Activated T-cell treated with anti-CD3 and anti-CD28 coated beads for 1 hour (primary cell): ENCODE measurements at places on chromosomes 1 and 21.

GRCh38 chr1:11838349-11839272, 9.0 kb downstream of the NPPA start:
- peak; percentile 65 for DNase-seq

GRCh38 chr1:219317762-219318353, 144.2 kb downstream of the LYPLAL1 start:
- no peak for DNase-seq

DNA sequence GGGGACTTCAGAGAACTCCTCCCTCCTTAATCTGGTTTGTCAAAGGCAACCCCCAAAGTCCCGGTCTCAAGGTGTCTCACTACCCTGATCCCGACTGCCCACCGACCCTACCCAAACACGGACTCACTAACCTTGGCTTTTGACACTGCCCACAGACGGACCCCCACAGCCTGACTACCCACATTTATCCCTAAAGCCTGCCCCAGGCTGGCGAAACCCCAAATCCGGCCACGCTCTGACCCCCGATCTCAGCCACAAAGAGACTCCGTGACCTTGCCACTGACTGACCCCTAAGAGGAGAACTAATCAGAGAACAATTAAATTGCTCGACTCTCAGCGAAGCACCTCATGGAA, 5.2 kb downstream of the ID3 start:
- no peak for DNase-seq

DNA sequence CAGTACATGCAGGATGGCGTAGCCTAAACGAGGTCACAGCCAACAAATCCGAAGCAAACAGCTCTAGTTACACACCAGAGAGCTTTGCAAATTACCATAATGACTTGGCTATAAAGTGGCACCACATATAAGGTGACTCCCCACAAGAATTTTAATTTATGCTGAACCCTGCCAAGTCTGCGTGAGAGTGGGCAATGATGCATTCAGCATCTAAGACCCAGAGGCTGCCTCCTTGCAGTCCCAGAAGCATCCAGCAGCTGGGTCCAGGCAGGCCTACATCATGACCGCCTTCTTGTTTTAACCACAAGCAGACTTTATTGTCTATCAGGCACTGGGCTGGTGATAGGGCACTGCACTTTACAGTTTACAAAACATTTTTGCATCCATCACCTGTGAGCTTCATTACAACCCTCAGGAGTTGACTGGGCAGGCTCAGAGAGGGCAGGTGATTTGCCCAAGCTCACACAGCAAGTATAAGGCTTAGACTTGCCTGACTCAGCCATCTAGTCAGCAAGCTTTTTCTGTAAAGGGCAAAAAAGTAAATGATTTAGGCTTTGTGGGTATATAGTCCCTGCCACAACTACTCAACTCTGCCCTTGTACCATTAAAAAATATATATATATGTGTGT, 134.6 kb downstream of the GLIS1 start:
- no peak for DNase-seq

- DNase-seq, result no peak
These were observed 2.6 kb upstream of the DVL1 start for GRCh38 chr1:1351511-1352427.

- no peak for DNase-seq
These were observed 833.3 kb upstream of the PRMT6 start for GRCh38 chr1:106223213-106223612.
